T-helper 17 cell (primary cell): ENCODE measurements at places on chromosomes 1 and 21.

GRCh38 chr1:59639266-59639665 is 175.5 kb upstream of the HOOK1 start:
- DNase-seq: no peak

DNA sequence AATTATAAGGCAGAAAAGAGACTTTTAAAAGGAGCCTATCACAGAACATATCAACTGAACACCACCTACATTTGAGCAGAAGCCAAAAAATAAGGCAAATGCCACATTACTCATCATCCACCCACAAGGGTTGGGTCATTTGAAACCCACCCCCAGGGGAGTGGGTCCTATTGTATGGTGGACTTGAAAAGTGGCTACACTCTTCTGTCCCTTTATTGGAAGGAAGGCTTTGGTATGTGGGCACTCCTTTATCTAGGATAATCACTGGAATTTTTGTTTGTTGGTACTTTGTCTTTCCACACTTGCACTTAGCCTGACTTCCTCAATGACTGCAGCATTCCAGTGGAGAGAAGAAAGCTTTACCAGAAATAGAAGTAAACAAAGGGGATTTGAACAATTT is 157.2 kb upstream of the COL11A1 start:
- DNase-seq: no peak

DNA sequence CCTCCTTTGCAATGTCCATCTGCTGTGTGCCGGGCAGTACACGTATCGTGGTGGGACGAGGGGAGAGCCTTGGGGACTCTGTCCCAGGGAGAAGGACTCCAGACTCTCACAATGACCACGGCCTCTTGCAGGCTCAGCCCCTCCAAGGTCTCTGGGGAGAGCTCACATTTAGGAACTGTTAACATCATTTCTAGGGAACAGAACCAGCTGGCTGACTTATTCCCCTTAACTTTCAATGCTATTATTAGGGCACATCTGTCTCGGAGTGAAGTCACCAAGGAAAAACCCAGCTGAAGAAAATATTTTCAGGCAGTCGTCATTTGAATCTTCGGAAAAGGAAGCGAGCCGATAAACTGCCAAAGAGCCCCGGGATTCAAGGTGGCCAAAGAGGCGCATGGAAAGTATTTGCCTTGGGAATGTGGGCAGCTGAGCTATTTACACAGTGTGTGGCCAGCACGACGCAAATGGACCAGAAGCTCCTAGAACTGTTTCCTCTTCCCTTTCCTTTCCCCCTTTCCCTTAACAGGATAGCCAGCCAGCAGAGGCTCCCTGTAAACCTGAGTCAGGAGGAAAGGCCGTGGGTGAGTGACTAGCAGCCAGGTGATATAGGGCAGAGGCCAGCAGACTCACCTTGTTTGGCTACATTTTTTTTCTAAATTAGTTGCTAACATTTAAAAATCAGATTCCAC is 74.5 kb downstream of the ITPKB start:
- DNase-seq: no peak

DNA sequence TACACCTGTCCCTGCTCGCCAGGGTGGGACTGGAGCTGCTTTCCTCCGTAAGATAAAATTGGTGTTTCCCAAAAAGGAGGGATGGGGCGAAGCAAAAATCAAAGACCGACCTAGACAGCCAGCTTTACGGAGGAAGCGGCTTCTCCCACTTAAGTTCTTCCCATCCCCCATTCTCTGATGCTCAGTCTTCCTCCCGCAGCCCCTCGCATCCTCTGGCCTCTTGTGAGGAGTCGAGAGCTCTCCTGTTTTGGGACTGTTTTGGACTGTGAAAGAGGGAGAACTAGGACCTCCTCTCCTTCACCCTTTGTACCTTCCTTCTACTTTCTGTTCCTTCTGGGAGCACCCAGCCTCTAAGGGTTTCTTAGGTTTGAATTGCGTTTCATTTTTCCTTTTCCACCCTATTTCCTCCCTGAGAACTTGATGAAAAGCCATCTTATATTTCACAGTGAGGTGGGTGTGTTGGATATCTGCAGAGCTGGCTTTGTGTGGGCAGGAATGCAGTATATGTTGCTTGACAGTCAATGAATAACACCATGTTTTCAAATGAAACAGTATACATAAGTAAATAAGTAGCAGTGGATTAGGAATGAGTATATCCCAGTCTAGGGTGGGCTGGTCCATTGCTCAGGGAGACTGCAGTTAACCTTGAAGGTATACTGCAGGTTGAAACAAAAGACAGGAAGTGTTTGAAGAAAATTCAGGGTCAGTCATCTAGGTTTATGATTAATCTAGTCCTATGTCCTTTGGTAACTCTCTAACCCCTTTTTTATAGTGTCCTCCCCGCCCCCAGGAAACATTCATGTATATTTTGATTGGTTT is 848 bp downstream of the CTTNBP2NL start:
- DNase-seq: no peak

DNA sequence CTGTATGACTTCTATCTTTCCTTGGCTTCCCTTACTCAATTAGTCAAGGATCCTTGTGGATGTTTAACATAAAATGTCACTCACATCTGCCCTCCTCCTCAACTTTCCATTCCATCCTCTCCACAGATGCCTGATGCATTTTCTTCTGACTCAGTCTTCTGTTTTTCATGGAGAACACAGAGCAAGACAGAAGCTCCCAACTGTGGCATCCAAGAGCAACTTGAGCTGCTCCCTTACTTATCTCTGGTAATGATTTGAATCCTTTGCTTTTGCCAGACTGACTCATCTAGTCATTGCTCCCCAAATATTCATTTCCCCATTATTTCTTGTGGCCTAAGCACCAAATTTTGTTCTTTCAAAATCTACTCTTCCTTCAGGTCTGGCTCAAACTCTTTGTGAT is 120.6 kb downstream of the LYPLAL1 start:
- no peak for DNase-seq

DNA sequence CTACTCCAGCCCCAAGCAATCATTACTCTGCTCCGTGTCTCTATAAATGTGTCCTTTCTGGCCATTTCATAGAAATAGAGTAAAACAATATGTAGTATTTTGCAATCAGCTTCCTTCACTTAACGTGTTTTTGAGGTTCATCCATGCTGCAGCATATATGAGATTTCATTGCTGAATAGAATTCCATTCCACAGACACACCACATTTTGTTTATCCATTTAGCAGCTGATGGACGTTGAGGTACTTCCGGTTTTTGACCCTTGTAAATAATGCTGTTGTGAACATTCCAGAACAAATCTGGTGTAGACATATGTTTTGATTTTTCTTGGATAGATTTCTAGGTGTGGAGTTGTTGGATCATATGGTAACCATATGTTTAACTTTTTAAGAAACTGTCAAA is 30.7 kb downstream of the ADAM30 start:
- no peak for DNase-seq

DNA sequence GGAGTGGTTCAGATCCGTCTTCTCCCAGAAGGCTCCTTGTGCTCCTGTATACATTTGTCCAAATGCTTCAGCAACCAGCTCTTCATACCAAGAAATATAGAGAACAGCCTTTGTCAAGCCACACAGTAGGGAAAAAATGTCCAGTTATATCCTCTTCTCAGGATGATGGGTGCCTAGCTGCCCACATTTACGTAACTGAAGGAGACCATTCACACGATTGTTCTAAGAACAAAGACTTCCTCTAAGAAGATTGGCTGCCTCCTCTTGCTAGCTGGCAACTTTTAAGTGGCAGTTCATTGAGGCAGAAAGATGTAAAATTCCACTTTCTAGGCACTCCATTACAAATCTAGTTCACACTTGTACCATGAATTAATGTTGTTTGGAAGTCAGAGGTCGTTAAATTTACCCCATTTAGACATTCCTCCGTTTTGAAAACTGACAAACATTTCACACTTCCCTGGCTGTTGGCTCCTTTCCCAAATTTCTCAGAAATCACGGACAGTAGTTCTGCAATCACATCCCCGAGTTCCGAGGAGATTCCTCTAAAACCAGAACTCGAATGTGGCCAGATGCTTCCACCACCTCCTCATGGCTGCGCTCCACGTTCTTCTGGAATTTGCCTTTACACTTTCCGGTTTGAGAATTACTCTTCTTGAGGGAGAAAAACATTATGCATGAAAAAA is 45.6 kb upstream of the CSF1 start:
- no peak for DNase-seq

GRCh38 chr1:217186664-217187063 is 444.2 kb downstream of the GPATCH2 start:
- DNase-seq: no peak

GRCh38 chr1:212030936-212031528 is 4.3 kb downstream of the INTS7 start:
- DNase-seq: no peak

DNA sequence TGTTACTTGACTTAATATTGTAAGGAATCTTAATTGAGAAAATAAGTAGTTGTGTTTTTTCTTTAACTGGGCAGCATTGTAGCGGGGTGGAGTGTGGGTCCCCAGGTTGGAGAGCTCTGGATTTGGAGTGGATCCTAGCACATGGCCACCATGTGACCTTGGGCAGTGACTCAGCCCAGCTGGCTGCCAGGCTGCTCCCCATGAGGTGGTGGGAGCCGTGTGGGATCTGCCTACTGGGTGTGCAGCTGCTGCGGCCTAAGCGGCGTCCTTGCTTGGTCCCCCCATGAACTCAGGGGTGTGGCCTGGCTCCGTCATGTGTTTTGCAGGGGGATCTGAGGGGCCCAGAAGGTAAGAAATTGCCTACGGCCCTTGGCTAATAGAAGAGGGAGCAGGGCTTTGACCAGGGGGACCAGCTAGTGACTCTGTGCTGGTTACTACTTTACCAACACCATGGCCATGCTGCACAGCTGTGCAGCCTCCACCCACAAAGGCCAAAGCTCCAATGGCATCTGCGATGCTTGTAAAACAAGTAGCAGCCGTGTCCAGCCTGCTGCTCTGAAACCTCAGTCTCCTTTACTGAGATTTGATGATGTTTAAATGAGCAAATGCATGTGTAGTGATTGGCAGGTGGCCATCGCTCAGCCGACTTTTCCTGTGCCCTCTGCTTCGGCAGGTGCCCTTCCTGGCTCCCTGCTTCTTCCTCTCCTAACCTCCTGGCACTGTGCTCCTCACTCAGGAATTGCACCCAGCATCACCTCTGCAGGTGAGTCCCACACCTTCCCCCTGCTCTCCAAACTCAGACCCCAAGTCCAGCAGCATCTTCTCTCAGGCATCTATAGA is 68.3 kb downstream of the ADARB1 start:
- DNase-seq: no peak

GRCh38 chr1:246695666-246696065 is 28.5 kb upstream of the SCCPDH start:
- no peak for DNase-seq

GRCh38 chr1:17485281-17485680 is 45.8 kb upstream of the RCC2 start:
- no peak for DNase-seq

DNA sequence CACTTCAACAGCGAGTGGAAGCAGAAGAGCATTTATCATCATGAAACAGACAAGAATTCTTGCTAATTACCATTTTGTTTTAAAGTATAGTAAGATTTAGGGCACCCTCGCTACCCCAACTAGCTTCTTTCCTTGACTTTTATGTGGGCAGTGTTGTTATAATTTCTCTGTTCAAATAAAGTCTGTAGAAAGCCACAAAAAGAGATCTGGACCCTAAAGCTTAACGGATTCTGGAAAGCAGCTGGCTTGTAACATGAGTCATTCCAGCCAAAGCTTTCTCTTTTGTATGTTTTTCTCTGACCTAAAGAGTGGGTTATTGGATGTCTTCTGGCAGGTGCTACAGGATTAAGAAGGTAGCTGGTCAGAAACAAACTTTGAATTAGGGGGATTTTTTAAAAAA is 37.4 kb downstream of the RUNX1 start:
- DNase-seq: no peak

- no peak for DNase-seq
Measured at GRCh38 chr1:71494163-71494562, 413.3 kb upstream of the ZRANB2 start.

DNA sequence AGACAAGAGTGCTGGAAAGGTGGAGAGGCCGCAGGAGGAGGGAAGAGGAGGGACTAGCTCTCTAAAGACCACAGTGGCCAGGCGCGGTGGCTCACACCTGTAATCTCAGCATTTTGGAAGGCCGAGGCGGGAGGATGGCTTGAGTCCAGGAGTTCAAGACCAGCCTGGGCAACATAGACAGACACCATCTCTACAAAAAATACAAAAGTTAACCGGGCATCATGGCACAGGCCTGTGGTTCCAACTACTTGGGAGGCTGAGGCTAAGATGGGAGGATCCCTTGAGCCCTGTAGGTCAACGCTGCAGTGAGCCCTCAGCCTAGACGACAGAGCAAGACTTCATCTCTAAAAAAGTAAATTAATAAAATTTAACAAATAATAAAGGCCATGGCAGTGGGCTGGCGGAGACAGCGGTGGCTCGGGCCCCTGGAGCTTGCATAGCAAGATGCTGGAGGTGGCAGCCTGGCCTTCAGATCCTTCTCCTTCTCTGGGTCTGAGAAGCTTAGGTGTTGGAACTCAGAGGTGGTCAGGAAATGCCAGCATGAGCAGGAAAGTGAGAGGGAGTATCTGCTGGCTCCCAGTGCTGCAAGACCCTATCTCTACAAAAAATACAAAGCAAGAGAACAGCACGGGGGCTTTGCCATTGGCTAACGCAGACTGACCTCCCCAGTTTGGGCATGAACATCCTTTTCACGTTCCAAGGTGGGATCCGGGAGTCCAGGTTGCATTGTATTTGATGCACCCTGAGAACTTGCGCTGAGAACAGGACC is 10.7 kb downstream of the WNT3A start:
- no peak for DNase-seq

DNA sequence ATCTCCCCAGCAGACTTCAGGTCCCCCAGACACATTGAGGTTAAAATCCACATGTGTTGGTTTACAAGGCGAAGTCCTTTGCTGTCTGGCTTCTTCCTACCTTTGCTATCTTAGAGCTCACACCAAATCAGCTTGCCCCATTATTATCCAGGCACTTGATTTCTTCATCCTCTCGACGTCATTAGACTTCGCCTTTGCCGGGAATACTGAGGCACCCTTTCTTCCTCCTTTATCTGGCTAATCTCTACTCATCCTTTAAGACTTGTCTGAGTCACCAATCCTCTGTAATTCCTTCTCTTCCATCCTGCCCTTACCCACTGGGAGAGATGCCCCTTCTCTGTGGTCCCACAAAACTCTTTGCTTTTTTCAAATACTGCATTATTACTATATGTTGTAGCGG is 9.2 kb upstream of the XCL2 start:
- DNase-seq: no peak

DNA sequence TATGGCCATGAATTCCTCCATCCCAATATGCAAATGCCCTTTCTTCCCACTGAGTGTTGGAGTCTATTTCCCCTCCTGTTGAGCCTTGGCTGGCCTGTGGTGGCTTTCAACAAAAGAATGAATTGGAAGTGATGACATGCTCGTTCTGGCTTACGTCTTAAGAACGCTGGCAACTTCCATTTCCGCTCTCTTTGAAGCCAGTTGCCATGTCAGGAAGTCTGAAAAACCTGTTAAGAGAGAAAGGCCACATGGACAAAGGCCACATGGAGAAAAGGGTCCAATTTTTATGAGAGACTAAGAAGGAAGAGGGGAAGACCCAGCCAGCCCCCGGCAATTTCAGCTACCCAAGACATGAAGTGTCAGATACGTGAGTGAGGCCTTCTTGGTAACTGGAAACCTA is 45.6 kb upstream of the GADD45A start:
- no peak for DNase-seq
